ENCODE measurements at places on chromosomes 7 and 10. TPM values are rescaled to one million over a fixed set of nuclear protein-coding genes. Genes with fewer than 3 reads are reported as not detected.
A peak's percentile ranks its signal among the peaks of the same experiment; 100 is the strongest.

- DNase-seq, result peak; percentile 60
Measured at GRCh38 chr7:127252778-127253280, at the start of gene GRM8. Gene GRM8 (minus strand): TSS chr7:127252941.

- DNase-seq, result no peak
Measured at GRCh38 chr10:127679642-127680255, 57.2 kb upstream of the FOXI2 start.

DNA sequence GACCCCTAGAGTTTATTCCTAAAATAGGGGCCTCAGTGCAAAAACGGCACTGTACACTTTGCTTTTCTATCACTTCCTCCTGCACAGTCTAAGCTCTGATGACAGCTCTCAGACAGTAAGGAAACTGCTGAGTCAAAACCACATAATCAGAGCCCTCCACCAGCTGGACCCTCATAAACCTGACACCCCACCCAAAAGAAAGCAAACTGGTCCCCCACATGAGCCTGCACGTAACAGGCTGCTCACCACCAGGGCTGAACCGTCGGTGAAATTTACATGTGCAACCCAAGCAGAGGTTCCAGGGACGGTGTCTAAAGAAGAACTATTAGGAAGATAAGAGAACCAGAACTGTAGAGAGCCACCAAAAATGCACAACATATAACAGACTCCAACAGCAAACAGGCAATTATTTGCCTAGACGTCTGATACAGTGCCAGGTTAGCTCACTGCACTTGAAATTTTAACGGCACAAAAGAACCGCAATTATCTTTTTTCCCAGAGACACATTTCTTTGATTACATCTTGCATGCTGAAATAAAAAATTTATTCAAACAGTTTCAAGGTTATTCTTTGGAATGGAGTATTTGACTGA is 19.6 kb downstream of the SGMS1 start:
- DNase-seq, result no peak

- DNase-seq, result no peak
Measured at GRCh38 chr7:147923841-147924240, 666.7 kb upstream of the C7orf33 start.

DNA sequence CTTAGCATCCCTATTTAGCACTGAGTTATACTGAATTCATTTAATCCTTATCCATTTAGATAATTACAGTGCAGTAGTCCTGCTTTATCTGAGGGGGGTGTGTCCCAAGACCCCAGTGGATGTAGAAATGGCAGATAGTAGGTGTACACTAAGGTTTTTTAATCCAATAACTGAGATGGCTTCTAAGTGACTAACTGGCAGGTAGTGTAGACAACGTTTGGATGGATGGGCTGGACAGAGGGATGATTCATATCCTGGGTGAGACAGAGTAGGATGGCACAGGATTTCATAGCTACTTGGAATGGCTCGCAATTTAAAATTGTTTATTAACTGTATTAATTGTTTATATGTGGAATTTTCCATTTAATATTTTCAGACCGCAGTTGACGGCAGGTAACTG is 295.6 kb downstream of the CCDC3 start:
- no peak for DNase-seq

DNA sequence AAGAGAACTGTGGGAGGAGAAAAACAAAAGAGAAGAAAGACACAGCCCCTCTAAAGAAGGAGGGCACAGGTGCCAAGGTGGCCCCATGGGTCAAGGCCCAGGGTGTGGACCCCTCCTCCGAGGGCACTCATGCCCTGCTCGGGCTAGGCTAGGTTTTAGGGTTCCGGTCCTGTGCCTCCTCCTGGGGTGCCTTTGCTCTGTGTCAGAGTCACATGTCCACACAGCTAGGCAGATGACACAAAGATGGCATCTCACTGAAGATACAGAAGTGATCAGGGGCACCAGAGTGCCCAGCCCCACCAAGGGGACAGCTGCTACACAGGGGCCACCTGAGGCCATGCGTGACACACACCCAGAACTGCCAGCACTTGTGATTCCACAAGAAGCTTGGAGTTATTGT is 116.4 kb upstream of the PPIF start:
- no peak for DNase-seq

GRCh38 chr10:97861924-97862323 is 12.3 kb downstream of the GOLGA7B start:
- DNase-seq, result no peak

DNA sequence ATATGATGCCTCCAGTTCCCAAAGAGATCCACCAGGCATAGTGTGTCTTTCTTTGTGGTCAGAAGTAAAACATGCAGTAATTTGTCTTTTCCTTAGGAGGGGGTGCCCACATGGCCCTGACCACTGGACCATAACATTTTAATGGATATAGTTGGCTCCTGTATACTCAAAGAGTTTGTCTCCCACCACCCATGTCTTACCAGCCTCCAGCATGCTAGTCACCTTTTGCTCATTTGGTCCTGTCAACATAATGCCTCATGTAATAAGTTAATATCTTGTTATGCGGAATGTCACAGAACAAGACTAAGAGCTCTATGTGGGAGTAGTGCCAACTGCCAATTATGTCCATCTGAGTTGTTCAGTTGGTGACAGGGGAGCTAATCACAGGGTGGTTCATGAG is 83.4 kb upstream of the IFRD1 start:
- no peak for DNase-seq

- DNase-seq, result no peak
Measured at GRCh38 chr10:5268743-5269142, 72.1 kb downstream of the AKR1C4 start.

DNA sequence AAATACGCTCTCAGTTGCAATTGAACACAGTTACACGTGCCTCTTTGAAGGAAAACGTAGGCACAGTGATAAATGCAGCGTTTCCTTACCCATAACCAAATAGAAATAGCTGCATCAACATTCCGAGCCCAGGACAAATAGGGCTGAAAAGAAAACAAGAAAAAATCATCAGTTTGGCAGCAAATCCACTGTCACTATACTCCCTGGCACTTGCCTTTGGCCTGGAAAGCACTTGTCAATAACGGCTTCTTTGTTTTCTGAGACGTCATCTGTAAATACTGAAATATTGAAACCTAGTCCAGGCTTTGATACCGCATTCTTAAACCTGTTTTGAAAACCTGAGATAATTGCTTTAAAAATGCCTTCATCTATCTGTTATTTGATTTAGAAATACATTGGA is 167.2 kb upstream of the AKR1E2 start:
- no peak for DNase-seq

DNA sequence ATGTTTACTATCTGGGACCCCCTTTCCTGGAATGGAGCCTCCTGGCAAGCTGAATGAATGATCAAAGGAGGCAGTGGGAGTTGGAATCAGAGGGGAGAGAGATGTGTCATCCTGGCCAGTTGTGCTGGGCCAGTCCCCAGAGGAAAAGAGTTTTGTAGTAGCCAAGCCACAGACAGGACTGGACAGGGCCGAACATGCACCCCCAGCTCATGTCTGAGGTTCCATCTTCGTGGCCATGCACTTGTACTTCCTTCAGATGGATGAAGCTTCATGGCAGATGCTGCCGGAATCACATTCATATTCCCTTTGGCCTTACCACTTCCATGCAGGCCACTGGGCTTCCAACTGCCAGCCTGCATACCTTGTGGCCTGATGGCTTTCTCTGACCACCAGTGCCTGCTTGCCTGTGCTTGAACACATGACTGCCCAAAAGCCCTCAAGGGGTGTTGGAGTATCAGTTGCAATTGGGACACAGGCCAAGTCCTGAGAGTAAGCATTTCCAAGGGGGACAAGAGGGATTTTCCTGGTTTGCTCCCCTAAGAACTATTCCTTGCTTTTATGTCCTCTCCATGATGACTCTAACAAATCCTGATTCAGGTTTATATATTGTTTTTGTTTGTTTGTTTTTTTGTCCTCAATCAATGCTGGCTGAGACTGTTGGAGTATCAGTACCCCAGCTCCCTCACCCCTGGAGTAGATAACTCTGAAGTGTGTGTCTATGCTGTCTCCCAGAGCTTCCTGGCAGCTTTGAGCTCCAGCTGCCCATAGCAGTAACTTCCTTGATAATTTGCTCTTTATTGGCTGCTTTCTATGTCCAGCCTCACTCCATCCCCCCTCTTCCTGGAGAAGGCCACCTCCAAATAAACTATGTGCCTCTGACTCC is 63.6 kb downstream of the TMEM130 start:
- DNase-seq, result no peak

GRCh38 chr7:158759749-158760444 is 55.3 kb upstream of the NCAPG2 start:
- DNase-seq, result no peak

DNA sequence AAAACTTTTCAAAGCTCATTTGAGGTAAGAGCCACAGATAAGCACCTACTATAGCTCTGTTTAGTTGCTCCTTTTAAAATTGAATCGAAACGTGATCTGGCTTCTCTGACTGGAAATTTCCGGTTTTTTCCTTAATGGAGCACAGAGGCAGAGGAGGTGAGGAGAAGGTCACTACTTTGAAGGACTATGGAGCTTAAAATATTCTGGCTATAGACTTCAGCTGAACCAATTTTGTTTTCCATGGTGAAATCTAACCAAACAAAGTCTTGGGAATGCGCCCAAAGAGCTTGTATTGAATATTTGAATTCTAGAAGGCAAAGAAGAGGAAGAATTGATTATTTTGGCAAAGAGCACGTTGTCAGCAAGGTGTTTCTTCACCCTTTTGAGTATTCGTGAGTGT is 711.1 kb downstream of the SUGCT start:
- DNase-seq, result no peak

DNA sequence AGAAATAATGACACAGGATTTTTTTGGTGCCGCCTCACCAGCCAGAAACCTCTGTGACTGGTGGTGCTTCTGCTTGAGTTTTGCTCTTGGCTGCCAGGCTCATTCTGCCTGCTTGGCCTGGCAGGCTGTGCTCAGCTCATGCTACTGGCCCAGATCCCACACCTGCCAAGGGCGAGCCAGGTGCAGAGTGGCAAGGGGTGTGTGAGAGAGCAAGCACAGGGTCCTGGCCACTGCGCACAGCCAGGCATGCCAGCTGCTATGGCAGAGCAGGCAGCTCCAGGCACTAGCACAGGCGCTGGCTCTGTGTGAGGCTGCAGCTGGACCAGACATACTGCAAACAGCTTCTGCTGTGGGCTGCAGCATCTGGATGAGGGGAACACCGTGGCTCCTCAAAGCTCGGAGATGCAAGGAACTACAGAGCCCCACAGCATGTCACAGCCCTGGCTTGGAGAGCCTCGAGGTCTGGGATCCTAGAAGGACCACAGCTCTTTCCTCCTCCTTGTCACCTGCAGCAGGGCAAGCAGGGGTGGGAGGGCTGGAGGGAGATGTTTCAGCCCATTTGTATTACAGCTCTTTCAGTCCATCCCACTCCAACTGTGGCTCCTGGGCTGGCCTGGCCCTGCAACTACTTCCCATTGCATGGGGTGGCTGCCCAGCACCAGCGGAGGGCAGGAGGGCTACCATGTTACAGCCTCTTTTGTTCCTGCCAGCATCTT is 313.4 kb upstream of the SEMA3C start:
- DNase-seq, result no peak

Gene TEX36
- not detected for total RNA-seq

Gene FAM25G
- not detected for total RNA-seq

Gene CUEDC2
- 121 TPM for total RNA-seq

Gene CCDC186
- total RNA-seq, result 7.1 TPM
